C1 segment of cervical spinal cord (tissue), 14 donors: ENCODE measurements at places on chromosomes 7 and 10.

DNA sequence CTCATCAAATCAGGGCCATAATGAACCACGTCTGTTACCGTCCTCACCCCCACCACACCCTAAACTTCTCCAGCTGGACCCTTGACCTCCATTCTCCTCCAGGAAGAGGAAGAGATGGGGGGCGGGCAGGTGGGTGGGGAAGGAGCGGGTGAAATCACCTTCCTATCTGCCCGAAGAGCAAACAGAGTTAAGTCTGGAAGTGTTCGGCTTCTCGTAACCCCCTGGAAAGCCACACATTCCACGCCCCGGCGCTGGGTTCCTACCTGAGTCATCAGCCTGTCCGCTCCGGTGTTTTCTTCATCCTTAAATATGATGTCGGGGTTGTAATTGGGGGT, 736 bp downstream of the SHH start:
- DNase-seq = no peak

- DNase-seq = no peak
Measured at GRCh38 chr10:8056871-8057331, 2.4 kb downstream of the GATA3 start.

- no peak for DNase-seq
Measured at GRCh38 chr7:94810496-94810895, 96.9 kb upstream of the PPP1R9A start.

DNA sequence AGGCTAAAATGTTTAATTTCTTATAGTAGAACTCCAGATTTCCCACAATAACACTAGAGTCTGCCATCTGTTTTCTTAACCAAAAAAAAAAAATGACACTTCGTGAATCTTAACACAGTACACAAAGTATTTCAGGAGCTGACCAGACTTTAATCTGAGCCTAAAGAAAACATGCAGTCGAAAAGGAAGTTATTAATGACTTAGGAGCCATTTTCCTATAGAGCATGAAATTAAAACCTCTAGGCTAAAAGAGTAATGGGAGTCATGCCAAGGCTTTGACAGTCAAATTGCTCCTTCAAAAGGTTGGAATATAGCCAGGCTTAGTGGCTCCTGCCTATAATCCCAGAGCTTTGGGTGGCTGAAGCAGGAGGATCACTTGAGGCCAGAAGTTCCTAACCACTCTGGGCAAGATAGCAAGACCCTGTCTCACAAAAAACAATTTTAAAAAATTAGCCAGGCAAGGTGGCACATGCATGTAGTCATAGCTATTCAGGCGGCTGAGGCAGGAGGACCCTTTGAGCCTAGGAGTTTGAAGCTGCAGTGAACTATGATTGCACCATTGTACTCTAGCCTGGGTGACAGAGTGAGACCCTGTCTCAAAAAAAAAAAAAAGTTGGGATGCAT, 13.6 kb downstream of the MICU1 start:
- no peak for DNase-seq

DNA sequence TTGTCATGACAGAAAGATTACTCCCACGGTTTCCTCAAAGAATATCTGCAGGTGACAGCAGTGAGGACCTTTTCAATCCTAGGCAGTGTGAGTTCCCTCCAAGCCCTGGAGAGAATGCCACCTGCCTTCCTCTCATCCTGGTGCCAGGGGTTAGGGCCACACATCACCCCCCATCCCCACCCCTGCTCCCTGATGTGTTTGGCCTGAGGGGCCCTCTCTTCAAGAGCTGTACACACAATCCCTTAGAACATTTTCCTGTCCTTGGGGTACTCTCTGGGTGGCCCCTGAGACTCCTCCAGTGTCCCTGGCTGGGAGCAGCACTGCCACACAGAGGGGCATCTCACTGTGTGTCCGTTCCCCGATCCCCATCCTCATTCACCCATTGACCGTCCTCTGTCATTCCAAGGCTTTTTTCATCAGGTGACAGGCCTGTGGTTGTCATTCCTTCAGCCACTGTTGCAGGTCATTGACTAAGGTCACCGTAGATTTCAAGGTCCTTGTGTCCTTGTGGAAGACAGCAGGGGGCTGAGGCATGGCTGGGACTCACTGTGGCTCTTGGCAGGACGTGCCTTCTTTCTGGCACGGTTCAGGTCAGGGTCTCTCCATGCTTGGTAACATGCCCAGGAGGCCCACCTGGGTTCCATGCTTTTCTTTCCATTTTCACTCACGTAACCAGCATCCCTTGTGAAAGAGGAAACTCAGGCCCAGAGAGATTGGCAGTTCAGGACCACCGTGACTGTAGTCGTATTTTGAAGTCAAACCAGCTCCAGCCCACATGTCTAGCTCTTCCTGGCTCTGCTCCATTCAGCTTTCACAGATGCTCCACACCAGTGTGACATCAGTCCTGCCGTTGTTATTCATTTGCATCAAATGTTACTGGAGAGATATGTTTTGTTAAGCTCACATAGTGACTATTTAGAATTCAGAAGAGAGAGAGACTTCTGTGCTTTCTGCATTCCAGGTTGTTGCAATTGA, 26.8 kb upstream of the BTBD16 start:
- no peak for DNase-seq

GRCh38 chr7:1242256-1242605, 9.6 kb downstream of the UNCX start:
- DNase-seq = no peak

GRCh38 chr10:24177636-24178035, 31.3 kb upstream of the KIAA1217 start:
- no peak for DNase-seq

DNA sequence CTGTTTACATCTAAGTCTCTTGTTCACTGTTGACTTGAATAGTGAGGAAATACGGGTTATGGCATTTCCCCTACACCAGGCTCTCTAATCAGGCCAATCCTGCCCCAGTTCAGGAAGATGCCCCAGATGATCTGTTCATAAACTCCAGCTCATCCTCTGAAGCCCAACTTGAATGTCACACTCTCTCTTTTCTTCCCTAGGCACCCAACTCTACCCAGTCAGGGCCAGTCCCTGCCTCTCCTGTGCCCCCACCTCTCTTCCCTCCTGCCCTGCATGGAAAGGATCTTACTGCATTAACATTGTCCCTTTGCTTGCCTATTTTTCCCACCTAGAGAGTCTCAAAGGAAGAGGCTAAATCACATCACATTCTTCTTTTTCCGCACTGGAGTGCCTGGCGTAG, 10.6 kb upstream of the TRPV6 start:
- no peak for DNase-seq

DNA sequence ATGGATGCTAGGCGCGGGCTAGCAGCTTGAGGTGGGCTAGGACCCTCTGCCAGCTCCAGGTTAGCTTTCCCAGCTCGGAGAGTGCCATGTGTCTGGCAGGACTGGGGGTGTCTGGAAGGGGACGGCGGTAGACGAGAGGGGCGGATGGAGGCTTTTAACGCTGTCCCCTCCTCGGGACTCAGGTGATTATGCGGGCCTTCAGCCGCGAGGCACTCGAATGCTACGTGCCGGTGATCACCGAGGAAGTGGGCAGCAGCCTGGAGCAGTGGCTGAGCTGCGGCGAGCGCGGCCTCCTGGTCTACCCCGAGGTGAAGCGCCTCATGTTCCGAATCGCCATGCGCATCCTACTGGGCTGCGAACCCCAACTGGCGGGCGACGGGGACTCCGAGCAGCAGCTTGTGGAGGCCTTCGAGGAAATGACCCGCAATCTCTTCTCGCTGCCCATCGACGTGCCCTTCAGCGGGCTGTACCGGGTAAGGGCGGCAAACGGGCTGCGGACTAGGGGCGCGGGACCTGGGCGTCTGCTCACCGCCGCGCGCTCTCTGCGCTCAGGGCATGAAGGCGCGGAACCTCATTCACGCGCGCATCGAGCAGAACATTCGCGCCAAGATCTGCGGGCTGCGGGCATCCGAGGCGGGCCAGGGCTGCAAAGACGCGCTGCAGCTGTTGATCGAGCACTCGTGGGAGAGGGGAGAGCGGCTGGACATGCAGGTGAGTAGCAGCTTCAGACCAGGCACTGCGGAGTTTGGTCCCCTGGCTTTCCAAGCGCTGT, 1.1 kb downstream of the CYP26A1 start:
- no peak for DNase-seq

DNA sequence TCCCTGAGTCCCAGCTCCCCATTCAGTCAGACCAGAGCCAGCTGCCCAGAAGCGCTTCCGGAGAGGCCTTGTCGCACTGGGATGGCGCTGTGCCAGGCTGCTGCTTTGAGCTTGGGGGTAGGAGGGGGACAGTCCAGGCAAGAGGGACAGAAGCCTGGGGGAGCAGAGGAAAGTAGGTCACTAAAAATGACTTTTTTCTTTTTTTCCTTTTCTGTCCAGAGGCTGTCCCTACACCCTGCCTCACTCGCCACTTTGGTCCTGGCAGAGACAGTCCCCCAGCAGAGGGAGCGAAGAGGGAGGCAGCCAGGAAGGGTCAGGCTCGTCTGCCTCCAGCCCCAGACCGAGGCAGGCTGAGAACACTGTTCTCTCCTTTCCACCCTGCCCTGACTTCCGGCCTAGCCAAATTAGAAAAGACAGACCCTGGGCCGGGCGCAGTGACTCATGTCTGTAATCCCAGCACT, 15.8 kb upstream of the TRIM8 start:
- peak; percentile 82 for DNase-seq
